ENCODE measurements at places on chromosomes 13 and 19.

DNA sequence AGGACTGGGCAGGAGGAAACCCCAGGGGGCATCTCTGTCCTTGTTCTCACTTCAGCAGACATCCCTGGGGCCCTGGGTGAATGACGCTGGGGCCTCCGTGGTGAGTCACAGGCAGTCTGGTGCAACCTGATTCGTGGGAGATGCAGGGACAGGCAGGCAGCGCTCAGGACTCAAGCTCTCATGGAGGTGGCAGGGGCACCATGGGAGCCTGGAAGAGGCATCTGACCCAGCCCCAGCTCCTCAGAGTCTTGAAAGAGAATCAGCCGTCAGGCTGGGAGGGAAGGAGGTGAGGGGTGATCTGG lies 14.0 kb upstream of the PTOV1 start:
- DNase-seq: no peak

- DNase-seq: no peak
These were observed 581.0 kb downstream of the UQCRFS1 start for GRCh38 chr19:28631961-28632360.

DNA sequence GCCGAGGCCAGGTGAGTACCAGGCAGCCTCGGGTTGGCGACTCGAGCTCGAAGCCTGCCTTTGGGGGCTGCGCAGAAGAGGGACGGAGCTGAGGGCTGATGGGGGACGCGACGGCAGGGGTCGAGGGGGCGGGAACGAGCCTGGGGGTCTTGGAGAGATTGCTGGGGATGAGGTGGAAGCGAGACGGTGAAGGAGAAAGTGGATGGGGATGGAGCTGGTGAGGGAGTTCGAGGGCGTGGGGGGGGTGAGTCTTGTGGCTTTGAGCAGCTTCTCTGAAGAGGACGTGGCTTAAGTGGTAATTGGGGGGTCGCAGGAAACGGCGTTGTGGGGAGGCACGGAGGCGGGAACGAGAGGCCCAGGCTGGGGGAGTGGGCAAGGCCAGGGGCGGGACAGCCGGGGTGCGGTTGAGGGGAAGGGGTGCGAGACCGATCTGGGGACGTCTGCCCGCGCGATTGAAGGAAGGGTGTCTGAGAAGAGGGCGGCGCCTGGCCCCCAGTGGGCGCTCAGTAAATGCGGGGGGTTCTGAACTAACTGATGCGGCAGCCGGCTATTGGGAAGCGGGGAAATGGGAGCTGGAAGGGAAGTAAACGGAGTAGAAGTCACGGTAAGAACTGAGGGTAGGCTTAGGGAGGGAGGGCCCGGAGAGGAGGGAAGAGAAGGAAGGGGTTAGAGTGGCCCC lies 426 bp downstream of the MYO9B start:
- DNase-seq: peak; percentile 59

DNA sequence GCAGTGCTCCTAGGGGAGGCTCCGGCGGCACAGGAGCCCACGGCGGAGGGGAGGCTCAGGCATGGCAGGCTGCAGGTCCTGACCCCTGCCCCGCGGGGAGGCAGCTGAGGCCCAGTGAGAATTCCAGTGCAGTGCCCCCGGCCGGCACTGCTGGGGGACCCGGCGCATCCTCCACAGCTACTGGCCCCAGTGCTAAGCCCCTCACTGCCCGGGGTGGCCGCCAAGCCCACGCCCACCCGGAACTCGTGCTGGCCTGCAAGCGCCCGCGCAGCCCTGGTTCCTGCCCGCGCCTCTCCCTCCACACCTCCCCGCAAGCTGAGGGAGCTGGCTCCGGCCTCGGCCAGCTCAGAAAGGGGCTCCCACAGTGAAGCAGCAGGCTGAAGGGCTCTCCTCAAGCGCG lies 62.2 kb downstream of the SPRY2 start:
- DNase-seq: no peak

- DNase-seq: peak; percentile 93
These were observed 1.5 kb downstream of the MYADM start for GRCh38 chr19:53868892-53869804.

DNA sequence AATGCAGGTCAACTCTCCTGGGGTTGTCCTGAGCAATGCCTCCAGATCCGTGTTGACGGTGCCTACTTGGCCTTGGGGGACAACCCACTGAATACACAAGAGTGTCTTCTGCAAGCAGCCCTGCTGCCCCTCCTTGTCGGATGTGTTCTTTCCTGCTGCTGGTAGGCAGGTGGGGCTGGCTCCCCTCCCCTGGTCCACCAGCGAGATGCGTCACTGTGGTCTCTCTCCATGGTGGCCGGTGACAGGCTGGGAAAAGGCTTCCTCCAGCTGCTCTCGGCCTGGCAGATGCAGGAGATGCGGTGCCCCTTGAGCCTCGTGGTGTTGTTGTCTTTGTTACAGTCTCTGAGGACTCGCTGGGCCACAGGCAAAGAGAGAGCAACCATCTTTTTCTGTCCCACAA lies 84.9 kb downstream of the RGCC start:
- DNase-seq: no peak

GRCh38 chr13:20714161-20714560 lies 10.7 kb downstream of the IL17D start:
- no peak for DNase-seq

DNA sequence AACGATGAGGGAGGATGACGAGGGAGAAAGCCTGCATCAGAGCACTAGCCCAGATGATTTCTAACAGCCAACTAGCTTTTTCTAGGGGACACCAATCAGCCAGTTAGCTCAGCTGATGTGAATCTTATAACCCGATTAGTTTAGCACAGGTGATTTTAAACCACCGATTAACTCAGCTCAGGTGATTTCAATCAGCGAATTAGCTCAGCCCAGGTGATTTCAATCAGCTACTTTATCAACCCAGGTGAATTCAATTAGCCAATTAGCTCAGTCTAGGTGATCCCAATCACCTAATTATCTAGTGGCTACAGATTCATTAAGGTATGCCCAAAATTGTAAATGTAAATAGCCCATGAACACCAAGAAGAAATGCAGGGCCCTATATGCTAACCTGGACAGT lies 146.9 kb downstream of the ZNF486 start:
- peak; percentile 67 for DNase-seq
